ENCODE measurements at places on chromosomes 3 and 15. TPM values are rescaled to one million over a fixed set of nuclear protein-coding genes. Genes with fewer than 3 reads are reported as not detected.

DNA sequence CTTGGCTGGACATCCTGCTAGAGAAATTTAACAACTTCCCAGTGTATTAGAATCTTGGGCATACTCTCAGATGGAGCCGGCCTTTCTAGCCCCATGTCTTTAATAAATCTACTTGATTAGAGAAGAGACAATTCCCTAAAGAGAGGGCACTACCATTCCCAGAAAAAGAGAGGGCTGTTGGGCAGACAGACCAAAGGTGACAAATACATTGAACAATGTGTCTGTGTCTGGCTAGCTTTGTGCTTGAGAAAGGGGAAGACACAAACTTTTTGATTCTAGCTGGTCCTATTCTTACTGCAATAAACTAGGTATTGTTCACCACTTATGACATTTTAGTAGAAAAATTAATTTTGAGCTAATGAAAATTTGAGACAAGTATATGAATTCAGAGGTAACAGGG is 57.7 kb downstream of the DUT start:
- no peak for DNase-seq

DNA sequence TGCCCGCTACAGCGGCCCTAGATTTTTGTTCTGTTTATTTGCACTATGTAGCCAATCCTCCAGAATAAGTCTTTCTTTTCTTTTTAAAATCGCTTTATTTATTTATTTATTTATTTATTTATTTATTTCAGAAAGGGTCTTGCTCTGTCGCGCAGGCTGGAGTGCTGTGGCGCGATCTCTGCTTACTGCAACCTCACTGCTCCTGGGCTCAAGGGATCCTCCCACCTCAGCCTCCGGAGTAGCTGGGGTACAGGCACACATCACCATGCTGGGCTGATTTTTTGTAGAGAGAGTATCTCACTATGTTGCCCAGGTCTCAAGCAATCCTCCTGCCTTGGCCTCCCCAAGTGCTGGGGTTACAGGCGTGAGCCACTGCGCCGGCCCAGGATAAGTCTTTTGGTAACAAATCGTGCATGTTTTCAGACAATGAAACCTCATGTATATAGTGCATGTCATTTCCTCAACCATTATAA is 333 bp upstream of the MTFMT start:
- no peak for DNase-seq

DNA sequence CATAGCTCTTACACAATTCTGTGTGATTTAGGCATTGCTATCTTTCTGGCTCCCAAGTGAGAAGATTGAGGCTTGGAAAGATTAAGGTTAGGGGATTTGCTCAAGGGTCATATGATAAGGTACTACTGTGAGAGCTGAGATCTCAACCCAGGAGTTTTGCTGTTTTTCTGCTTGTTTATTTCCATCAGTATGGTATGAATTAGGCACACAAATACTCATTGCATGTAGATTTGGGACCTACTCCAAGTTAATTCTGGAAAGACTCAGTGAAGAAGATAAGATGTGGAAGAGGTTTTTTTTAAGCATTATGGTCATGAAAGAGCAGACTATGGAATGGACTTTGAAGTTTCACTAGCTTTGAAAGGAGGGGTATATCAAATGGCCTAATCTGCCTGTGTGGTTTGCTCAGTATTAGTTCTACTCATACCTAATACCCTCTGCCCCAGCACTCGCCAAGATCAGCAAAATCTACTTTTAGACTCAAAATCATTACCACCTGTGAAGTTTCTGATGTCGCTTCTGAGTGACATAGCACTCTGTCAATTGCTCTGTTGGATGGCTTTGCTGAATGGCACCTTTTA is 12.5 kb downstream of the MBNL1 start:
- peak; percentile 39 for DNase-seq

- DNase-seq, result peak; percentile 98
These were observed at the start of gene PML for GRCh38 chr15:73994413-73994883. PML (plus strand) TSS chr15:73994716; CDS start chr15:73994813, 97 bp downstream.

The AHSG gene
- total RNA-seq, result not detected

- no peak for DNase-seq
These were observed 87.9 kb downstream of the ULK4 start for GRCh38 chr3:41874022-41874421.

GRCh38 chr15:42364529-42364928 is 5.2 kb downstream of the CAPN3 start:
- no peak for DNase-seq

GRCh38 chr3:66344848-66345578 is 124.2 kb downstream of the SLC25A26 start:
- no peak for DNase-seq

GRCh38 chr3:119318876-119319275 is 24.7 kb downstream of the ARHGAP31 start:
- DNase-seq, result peak; percentile 52

GRCh38 chr15:41629463-41629862 is 30.7 kb upstream of the MGA start:
- DNase-seq, result no peak

DNA sequence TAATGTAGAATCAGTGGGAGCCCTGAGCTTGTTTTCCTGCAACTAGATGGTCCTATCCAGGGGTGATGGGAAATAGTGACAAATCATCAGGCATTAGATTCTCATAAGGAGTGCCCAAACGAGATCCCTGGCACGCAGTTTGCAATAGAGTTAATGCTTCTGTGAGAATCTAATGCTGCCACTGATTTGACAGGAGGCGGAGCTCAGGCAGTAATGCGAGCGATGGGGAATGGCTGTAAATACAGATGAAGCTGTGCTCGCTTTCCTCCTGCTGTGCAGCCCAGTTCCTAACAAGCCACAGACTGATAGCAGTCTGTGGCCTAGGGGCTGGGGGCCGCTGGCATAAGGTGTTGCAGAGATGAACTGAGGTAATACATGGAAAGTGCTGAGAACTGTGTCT is 28.3 kb upstream of the TMEM42 start:
- no peak for DNase-seq

DNA sequence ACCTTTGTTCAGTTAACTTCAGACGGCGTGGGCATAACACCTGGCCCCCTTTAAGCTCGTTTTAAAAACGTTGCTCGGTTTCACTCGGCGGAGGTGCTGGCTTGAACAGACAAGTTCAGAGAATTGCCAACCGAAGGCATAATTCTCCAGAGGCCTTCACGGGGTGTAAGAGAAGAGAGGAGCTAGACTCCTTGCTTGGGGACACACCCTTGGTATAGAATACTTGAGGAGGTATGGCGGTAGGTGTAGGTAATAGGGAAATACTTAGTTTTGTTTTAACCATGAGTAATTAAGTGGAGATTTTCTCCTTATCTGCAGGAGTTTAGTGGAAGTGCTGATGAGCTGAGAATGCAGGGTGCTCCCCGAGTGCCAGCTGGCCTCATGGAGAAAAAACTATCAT is 921 bp downstream of the FBXL2 start:
- peak; percentile 6 for DNase-seq

The PRSS50 gene
- total RNA-seq, result not detected

GRCh38 chr3:132231633-132232032 is 85.6 kb upstream of the ACP3 start:
- peak; percentile 48 for DNase-seq

- peak; percentile 70 for DNase-seq
These were observed 220.2 kb upstream of the LRTM1 start for GRCh38 chr3:55147856-55148720.

The TRIM71 gene
- not detected for total RNA-seq

DNA sequence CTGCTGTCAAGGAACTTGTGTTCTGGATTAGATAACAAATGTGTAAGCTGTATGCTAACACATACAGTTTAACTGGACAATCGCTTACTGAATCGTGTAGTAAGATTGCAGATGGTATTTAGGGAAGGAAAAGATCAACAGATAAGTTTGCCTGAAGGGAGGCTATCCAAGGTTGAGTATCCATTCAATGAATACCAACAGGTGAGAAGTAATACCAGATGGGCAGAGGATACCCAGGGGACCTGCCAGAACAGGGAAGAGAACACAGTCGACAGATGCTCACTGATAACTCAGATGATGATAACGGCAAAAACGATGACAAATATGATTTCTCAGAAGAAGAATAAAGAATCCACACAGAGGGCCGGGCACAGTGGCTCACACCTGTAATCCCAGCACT is 3.2 kb upstream of the UACA start:
- DNase-seq, result no peak

DNA sequence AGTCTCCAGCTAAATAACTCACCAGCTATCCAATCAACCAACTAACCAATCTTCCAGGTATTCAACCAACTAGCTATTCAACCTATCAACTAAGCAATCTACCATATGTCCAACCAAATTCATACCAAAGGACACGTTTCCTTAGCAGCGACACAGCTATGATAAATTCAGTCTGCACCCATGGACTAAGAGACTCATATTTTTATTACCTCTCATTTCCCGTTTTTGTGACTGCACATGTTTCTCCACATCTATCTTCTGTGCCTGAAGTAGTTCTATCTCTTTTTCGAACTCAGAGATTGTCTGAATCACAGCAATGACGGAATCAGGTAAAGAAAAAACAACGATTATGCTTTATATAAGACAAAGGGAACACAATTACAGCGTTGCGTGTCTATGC is 34.0 kb upstream of the GNB5 start:
- DNase-seq, result no peak

The RAB7A gene
- total RNA-seq, result 90.4 TPM

DNA sequence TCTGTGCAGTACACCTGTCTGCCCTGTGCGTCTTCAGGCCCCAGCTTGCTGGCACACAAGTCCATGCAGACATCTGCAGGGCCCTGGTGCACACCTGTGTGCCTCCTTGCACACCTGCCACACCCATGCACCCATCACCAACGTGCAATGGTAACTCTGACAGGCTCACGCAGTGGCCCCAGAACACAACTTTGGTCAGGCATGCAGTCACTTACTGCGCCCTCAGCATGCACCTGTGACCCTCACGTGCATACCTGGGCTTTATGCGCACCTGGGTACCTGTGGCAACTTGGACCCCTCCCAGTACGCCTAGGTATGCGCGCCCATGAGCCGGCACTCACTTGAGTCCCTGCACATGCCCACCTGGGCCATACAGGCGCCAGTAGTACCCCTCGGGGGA is 1.7 kb downstream of the PLXND1 start:
- DNase-seq, result no peak

- DNase-seq, result peak; percentile 67
These were observed 32.2 kb upstream of the TM2D3 start for GRCh38 chr15:101684384-101684783.

The PPM1L gene
- 1.6 TPM for total RNA-seq

The TAMM41 gene
- total RNA-seq, result 9.9 TPM

- DNase-seq, result no peak
These were observed 67.7 kb downstream of the CERS3 start for GRCh38 chr15:100461049-100461448.

DNA sequence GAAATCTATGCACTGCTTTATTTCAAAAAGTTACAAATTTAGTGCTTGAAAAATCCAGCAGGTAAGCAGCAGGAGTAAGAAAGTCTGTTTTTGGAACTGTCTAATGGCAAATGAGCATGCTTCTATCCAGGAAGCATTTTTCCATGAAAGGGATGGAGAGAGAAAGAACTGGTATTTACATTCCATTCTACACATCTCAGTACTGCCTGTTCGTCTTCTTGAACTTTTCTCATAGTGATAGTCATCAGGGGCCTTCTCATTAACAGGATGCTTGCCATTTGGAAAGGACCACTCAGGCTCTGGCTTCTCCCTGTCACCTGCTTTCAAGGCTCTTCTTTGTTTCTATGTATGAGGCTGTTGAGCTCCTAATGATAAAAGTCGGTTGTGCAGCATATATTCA is 267.3 kb upstream of the IL12A start:
- DNase-seq, result no peak

DNA sequence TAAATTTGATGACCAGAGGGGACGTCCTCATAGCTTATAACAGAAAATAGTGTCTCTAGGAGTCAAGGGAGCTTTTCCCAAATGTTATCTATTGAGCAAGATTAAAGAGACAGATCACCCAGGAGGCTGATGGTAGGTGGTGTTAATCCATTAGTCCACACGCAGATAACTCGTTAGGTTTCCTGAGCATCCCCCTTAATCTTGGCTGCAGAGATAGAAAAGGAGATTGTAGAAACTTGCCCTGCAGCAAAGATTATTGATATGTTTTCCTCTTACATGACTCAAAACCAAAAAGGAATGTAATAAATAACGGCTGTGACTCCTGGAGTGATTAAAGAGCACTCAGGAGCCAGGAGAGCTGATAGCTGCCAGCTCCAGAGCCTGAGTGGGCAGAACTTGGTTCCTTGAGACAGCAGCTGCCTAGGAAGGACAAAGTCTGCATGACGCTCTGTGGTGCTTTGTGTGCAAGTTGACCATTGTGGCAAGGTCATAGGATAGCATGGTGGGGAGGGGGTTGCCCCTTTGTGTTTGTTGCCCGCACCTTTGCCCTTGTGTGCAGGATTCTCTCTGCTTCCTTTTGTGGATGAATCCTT is 234.8 kb downstream of the PTPRG start:
- no peak for DNase-seq

DNA sequence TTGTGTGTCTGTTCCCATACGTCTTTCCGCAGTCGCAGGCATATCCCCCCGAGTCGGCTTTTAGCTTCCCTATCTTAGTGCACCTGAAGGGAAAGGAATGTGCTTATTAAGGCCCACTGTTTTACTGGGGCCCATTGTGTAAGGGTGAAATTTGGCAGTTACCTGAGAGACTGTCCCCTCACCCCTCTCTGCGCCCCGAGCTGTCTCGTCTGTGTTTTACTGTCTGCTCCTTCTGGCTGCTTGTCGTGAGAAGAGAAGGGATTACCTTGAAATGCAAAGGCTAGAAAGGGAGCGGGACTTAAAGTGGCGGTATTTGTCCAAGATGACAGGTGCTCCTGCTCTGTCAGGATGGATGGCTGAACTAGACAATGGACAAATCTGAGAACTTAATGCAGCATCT is 233.0 kb upstream of the POU1F1 start:
- no peak for DNase-seq

DNA sequence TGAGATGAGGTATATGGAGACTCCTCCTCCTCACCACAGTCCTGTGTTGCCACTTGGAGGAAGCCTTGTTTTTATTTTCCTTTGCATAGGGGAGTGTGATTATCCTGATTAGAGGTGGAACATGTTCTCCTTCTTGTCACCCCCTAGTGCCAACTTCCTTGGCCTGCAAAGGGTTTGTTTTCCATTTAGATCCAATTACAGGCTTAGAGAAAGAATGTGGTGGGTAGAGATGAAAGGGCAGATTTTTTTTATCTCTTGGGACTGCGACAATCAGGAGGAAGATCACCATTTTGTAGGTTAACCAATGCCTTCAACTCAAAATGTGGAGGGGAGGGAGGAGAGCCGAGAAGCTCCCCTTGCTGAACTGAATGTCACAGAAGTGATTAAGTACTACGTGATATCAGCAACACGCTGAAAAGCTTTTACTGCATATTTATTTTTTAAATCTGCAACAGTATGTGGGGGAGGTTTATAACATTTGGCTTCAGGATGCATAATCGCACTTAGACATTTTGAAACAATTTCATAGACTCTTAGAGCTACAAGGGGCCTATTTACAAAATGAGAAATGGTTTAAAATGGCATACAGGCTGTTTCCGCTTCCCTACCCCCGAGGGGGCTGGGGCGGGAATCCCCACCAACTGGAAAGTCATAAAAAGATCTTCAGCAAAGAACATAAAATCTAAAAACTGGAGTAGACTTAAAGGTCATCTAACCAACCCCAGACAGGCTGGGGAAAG is 2.4 kb downstream of the LMCD1 start:
- DNase-seq, result peak; percentile 49
